CD4-positive, CD25-positive, alpha-beta regulatory T cell (primary cell): ENCODE measurements at places on chromosomes 4 and X. TPM values are rescaled to one million over a fixed set of nuclear protein-coding genes. Genes with fewer than 3 reads are reported as not detected.

- no peak for DNase-seq
- no peaks in the 10 kb centered on the region for H3K36me3 ChIP-seq
- peaks cover 2% of the 10 kb centered on the region for H3K4me1 ChIP-seq
- no peak within 1 kb of the TSS for H3K4me3 ChIP-seq
- H3K27me3 ChIP-seq = no peaks in the 10 kb centered on the region
These were observed at the start of gene FRMPD3 for GRCh38 chrX:107448998-107449835. Gene FRMPD3 (plus strand): TSS chrX:107449652. CDS start chrX:107526589, 76,937 bp downstream.

- H3K27ac ChIP-seq = no peak overlapping the region
- H3K4me3 ChIP-seq = no peak overlapping the region
- no peaks in the 10 kb centered on the region for H3K4me1 ChIP-seq
- no peaks in the 10 kb centered on the region for H3K36me3 ChIP-seq
These were observed 20.2 kb downstream of the ITGB1BP2 start for GRCh38 chrX:71321731-71322130.

DNA sequence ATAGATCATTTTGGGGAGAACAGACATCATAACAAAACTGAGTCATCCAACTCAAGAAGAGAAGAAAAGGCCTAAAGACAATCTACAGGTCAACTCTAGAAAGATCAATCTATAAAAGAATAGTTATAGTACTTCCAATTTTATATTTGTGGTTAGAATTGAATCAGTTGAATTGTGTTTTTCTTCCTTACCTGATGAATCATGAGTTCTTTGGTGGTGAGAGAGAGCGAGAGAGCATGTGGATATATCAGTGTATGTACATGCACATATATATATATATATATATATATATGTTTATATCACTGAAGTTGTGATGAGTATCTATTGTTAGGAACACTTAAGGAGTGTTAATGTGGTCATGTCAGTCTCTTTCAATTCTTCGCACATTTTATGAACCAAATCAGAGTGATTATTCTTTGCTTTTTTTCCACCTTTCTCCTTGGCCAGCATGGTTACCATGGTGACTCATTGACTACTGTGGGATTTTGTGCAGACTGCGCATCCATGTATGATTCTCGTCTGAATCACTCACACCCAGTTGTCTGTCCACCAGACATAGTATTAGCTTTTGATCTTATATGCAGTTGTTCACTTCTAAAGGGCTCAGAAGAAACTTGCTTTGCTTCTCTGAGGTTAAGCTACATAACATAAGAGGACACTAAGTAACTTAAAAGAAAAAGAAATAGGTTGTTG lies 90.4 kb upstream of the RAB40AL start:
- H3K27ac ChIP-seq = no peak overlapping the region
- H3K4me3 ChIP-seq = no peak overlapping the region
- no peak for DNase-seq
- no peaks in the 10 kb centered on the region for H3K36me3 ChIP-seq
- no peaks in the 10 kb centered on the region for H3K27me3 ChIP-seq

- no peaks in the 10 kb centered on the region for H3K36me3 ChIP-seq
- H3K4me3 ChIP-seq = no peak overlapping the region
- DNase-seq = no peak
- no peak overlapping the region for H3K27ac ChIP-seq
- no peaks in the 10 kb centered on the region for H3K27me3 ChIP-seq
These were observed 131.7 kb upstream of the PCDH18 start for GRCh38 chr4:137664046-137664387.

- no peaks in the 10 kb centered on the region for H3K4me1 ChIP-seq
- no peaks in the 10 kb centered on the region for H3K36me3 ChIP-seq
- H3K27ac ChIP-seq = no peak overlapping the region
- H3K27me3 ChIP-seq = no peaks in the 10 kb centered on the region
These were observed 39.7 kb downstream of the TRIM61 start for GRCh38 chr4:164937576-164938270.

GRCh38 chrX:1853916-1854315 lies 239.1 kb downstream of the ASMT start:
- H3K4me3 ChIP-seq = no peak overlapping the region
- no peaks in the 10 kb centered on the region for H3K27me3 ChIP-seq
- no peaks in the 10 kb centered on the region for H3K36me3 ChIP-seq
- no peak overlapping the region for H3K27ac ChIP-seq
- DNase-seq = no peak

- no peak overlapping the region for H3K4me3 ChIP-seq
- peaks cover 2% of the 10 kb centered on the region for H3K27me3 ChIP-seq
- H3K36me3 ChIP-seq = no peaks in the 10 kb centered on the region
- no peak for DNase-seq
These were observed 141.6 kb downstream of the AASDH start for GRCh38 chr4:56245547-56246232.

GRCh38 chrX:19443869-19444526 lies 71.3 kb downstream of the MAP3K15 start:
- no peak overlapping the region for H3K27ac ChIP-seq
- H3K4me1 ChIP-seq = no peaks in the 10 kb centered on the region
- no peaks in the 10 kb centered on the region for H3K27me3 ChIP-seq
- no peak overlapping the region for H3K4me3 ChIP-seq

GRCh38 chr4:28225050-28225449 lies 1364.4 kb downstream of the STIM2 start:
- no peaks in the 10 kb centered on the region for H3K4me1 ChIP-seq
- no peak overlapping the region for H3K27ac ChIP-seq
- no peak overlapping the region for H3K4me3 ChIP-seq
- DNase-seq = no peak
- H3K36me3 ChIP-seq = no peaks in the 10 kb centered on the region

DNA sequence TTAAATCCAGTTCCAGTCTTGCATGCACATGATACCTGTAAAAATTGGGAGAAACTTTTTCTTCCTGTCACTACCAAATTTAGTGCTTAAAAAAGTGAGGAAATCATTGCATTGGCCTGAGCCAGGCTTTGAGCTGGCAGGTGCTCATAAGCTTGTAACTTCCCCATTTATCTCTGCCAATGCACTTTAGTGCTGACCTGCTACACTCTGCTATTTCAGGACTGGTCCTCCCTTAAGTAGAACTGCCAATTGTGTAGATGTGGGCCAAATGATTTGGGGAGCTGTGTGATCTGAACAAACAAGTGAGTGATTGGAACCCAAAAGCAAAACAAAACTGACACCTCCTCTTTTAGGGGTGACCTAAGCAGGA lies 51.8 kb downstream of the ZNF827 start:
- no peaks in the 10 kb centered on the region for H3K4me1 ChIP-seq
- DNase-seq = no peak
- H3K27me3 ChIP-seq = no peaks in the 10 kb centered on the region
- no peak overlapping the region for H3K4me3 ChIP-seq
- no peak overlapping the region for H3K27ac ChIP-seq

DNA sequence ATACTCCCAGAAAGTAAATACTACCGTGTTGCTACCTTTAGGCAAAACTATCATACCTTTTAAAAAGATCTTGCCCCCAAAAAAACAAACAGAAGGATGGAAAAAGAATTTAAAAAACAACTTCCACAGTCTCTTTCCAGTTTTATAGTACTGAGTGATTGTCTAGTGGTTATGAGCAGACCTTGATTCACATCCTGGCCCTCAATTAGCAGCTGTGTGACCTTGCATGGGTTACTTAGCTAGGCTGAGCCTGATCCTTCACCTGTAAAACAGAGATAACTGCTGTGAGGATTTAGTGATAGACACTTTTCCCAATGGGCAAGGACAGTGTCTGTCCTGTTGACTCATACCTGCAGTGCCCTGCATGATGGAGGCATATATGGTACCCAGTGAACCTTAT lies 49.0 kb downstream of the SMAD1 start:
- peaks cover 4% of the 10 kb centered on the region for H3K27me3 ChIP-seq
- H3K4me1 ChIP-seq = no peaks in the 10 kb centered on the region
- H3K27ac ChIP-seq = no peak overlapping the region
- DNase-seq = no peak

GRCh38 chrX:10231461-10231860 lies 74.7 kb downstream of the CLCN4 start:
- H3K36me3 ChIP-seq = no peaks in the 10 kb centered on the region
- DNase-seq = no peak
- H3K4me3 ChIP-seq = no peak overlapping the region
- H3K27ac ChIP-seq = no peak overlapping the region

DNA sequence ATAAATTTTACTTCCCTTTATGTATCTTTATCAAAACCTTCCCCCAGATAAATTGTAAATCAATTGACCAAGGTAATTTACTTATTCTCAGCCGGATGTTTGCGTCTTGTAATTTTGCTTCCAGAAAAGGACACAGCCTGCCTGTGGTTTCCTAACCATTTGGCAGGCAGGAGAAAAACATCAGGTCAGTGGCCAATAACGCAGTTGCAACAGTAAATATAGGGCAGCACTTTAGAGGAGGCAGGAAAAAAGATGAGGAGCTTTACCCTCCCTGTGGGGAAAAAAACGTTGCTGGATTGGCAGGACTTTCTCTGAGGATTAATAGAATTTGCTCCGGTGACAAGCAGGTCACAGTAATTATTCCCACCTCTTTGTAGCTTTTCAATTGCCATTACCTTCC lies 2618.1 kb downstream of the ARAP2 start:
- no peaks in the 10 kb centered on the region for H3K4me1 ChIP-seq
- no peak overlapping the region for H3K27ac ChIP-seq
- no peaks in the 10 kb centered on the region for H3K27me3 ChIP-seq
- no peak overlapping the region for H3K4me3 ChIP-seq

The GLUD2 gene
- 0.32 TPM for total RNA-seq

The CDKL2 gene
- 0.30 TPM for total RNA-seq

The MAGEA3 gene
- total RNA-seq = not detected

The CTAG1A gene
- not detected for total RNA-seq
